ENCODE measurements at places on chromosomes 12 and 14.
A peak's percentile ranks its signal among the peaks of the same experiment; 100 is the strongest.

DNA sequence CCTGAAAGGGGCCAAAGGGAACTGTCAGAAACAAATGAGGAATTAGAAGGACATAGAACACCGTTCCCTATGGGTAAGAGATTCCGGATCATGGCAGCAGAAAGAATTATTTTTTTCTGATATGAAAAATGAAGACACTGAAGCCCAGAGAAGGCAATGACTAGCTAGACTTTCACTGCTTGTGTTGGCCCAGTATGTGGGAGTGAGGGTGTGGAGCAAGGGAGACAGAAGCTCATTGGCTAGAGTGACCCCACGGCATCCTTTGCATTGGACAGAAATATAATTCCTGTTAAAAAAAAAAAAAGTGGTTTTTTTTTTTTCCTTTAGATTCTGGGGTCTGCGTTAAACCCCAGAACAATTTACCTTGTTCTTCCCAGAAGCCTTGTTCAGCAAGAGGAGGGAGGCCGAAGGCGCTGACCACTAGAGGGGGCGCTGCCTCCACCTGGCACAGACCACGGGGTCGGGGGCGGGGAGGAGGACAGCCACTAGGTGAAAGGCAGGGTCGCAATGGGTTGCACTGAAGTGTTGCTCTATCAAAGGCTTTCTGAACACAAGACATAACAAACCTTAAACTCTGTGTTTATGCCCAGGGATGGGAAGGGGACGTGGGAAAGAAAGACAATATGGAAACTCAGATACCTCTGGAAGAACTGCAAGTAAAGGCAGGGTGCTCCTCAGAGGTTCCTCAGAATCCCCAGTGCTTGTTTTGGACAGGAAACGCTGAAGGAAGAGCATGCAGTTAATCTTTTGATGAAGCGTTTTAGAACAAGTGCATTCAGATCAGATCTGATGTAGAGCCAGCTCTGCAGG is 156.8 kb downstream of the KCNA5 start:
- DNase-seq: no peak

DNA sequence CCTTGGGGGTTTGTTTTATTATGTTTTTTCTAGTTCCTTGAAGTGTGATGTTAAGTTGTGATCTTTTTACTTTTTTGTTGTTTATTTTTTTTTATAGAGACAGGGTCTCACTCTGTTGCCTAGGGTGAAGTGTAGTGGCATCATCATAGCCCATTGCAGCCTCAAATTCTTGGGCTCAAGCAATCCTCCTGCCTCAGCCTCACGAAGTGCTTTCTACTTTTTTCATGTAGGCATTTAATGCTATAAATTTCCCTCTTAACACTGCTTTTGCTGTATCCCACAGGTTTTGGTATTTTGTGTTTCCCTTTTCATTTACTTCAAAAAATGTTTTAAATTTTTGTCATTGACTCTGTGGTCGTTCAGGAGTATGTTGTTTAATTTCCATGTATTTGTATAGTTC is 26.6 kb upstream of the PRPF39 start:
- DNase-seq: no peak

DNA sequence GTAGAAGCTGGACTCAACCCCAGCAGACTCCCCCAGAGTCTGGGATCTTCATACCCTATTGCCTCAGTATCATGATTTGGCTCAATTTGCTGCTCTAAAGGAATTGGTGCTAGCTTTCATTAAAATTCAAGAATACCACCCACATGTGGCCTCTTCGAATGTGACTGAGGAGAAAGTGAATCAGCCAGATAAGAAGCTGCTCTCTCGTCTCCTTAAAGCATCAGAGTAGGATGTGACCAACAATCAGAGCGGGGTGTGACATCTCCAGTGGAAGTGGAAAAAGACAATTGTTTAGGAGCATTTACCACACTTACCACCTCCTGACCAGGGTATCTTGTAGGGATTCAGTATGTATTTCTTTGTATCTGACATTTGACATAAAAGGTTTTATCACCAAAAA is 278.2 kb upstream of the DIO2 start:
- no peak for DNase-seq

DNA sequence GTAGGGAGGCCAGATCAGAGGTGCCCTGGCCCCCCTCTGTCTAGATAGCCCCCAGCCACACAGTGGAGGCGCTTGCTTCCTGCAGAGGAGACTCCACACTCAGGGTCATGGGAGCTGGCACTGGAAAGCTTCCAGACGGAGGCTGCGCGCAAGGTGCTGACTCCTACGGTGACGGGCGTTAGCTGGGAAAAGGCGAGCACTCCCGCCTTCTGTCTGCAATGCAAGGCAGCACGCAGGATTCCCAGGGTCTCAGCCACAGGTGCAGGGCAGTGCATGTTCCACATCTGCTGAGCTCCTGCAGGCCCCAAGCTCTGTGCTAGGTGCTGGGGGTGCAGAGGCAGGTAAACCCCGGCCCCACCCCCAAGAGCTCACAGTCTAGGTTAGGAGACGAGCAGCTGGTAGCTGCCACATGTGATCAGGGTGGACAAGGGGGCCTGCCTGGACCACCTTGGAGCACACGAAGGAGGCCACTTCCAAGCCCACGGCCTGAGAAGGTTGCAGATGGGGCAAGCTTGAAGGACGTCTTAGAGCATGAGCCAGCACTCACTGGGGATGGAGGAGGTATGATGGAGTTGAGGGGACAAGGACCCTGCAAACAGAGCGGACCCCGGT is 310.9 kb upstream of the DIO3 start:
- no peak for DNase-seq

DNA sequence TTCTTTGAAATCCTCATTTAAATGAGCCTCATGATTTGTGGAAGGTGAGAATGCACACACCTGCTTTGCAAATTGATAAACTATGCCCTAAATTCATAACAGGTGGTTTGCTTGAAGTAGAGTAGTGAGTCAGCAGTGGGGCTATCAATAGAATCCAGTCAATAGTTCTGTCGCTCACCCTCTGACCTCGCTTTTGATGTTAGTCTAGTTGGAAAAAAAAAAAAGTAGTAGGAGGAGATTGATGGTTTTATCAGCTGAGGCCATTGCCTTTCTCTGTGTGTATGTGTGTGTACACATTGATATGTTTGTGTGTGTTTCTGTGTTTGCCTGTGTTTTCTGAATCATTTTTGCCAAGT is 267.3 kb downstream of the SNAPC1 start:
- no peak for DNase-seq

DNA sequence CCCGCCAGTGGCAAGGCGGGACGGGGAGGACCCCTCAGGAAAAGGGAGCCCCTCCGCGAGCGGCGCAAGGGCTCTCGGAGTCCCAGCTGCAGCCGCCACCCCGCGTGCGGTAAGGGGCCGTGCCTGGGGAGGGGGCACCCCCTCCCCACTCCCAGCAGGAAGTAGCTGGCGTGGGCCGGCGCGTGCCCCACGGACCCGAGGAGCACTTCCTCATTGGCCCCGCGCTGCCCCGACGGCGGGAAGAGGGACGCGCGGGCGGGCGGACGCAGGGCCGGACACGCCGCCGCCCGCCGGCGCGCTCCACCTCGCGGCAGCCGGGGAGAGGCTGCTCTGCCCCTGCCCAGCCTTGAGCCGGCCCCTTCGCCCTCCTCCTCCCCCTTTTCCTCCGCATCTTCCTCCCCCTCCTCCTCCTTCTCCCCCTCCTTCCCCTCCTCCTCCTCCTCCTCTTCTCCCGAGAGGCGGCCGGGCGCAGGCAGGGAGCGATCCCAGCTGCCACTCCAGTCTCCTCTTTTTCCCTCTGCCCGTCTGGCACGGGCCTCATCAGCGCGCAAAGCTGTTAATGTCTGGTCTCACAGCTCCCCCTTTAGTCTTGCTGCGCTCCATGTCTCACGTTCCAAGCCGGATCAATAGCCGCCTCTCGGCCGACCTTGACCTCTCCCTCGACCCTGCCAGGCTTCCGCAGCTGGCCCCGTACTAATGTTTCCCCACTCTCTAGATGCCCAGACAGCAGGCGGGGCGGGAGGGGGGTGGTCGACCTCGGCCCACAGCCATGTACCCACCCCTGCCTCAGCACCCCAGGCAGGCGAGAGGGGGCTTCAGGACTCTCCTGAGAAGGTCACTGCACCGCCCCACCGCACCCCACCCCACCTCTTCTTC is 2.6 kb upstream of the BCL11B start:
- peak; percentile 56 for DNase-seq

- no peak for DNase-seq
Observed at GRCh38 chr12:95626854-95627253, 75.6 kb upstream of the USP44 start.

GRCh38 chr12:81360916-81361315 is 283.0 kb downstream of the ACSS3 start:
- no peak for DNase-seq

- DNase-seq: no peak
Observed at GRCh38 chr14:65231286-65231980, 129.1 kb upstream of the MAX start.

GRCh38 chr12:30286345-30286926 is 409.2 kb downstream of the IPO8 start:
- DNase-seq: no peak

DNA sequence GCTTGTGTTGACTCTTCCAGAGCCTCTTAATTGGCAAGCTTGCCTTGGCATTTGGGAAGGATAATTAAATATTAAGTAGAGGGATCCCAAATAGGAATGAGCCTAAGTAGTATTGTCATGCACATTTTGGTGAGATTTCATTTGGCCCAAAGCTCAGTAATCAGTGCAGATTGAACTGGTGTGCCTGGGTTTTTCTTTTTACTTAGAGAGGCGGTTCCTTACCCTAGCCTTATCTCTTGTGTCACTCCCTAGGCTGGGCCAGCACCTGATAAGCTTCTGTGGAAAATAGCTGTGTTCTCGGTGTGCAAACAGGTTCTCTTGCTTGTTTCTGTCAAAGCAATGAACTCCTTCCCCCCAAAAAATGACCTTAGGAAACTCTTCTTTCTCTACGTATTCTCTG is 9.3 kb upstream of the B4GALNT3 start:
- no peak for DNase-seq

GRCh38 chr14:99093532-99094517 is 178.2 kb downstream of the BCL11B start:
- DNase-seq: no peak

DNA sequence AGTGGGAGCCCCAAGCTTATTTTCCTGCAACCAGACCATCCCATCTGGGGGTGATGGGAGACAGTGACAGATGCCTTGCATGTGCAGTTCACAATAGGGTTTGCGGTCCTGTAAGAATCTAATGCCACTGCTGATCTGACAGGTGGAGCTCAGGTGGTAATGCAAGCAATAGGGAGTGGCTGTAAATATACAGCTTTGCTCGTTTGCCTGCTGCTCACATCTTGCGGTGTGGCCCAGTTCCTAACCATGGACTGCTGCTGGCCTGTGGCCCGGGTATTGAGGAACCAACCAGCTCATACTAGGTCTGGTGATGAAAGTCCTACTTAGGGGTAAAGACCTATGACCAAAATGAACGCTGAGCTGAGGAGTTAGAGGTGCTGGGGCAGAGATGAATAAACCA is 36.1 kb upstream of the CCDC88C start:
- no peak for DNase-seq

- no peak for DNase-seq
Observed at GRCh38 chr12:4288296-4289131, 15.0 kb downstream of the CCND2 start.

GRCh38 chr12:91523831-91524230 is 341.2 kb upstream of the DCN start:
- DNase-seq: no peak

DNA sequence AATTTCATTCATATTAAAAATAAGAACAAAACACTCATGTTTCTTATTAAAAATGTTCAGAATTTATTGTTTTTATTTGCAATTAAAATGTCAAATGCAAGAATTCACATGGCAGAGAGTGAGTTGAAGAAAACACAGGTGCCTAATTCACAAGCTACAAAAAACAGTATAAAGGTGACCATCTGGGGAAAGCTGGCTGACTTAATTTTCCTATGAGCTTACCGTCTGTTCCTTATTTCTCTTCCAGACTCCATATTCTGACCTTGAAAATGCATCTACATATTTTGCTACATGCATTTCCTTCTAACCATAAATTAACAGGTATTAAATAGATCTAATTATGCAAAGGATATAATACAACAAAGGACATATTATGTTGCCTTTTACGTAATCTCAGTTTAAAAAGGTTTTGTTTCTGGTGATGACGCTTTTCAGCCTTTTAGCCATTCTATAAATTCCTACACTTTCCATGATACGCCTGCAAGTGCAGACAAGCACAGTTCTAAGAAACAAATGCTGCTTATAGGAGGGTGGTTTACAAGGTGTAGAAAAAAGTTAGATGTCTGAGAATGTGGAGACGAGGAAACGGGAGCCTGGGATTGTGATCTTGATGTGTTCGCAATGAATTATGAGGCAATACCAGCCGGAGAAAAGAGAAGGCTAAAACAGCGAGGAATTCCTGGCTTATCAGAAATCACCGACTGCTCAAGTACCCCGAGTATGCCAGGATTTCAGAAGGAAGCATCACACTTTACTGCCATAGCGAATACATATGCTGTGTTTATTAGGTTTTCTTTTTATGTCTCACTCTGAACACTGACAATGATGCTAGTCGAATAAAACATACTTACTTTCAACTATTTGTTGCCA is 24.6 kb downstream of the LIN7A start:
- DNase-seq: no peak

DNA sequence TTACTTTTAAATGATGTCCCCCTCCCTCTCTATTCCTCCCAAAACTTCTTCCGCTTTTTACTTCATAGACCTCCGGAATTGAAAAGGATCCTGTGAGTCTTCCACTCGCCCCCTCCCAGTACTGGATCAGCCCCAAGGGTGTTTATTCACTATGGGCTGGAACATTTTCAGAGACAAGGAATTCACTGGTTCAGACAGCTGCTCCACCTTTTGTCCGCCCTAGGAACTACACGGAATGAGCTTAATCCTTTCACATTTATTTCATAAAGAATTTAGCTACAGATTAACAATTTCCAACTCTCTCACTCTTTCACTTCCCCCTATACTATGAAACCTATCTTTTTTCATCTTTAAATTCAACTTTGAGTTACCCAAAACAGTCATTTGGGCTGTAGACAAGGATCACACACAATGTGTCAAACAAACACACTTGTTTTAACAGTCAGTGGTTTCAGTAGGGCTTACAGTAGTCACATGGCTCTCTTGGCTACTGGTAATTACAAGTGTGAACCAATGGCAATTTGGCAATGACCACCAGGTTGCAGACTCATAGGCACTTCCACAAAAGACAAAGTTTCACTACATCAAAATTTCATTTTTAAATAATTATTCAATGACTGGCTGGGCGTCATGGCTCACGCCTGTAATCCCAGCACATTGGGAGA is 20.6 kb downstream of the CNIH1 start:
- no peak for DNase-seq

DNA sequence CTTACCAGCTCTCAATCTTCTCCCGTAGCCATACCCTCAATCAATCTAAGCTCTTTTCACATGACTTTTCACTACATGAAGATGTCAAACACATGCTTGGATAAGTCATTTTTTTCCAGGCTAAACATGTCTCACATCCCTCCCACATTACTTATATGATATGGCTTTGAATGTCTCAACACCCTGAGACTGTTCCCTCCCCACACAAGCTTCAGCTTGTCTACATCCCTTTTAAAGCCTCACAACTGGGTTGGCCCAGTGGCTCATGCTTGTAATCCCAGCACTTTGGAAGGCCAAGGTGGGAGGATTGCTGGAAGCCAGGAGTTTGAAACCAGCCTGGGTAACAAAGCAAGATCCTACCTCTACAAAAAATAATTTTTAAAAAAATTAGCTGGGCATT is 18.5 kb downstream of the ANAPC5 start:
- DNase-seq: no peak

Measured in immature natural killer cell (primary cell).